NCI-H748 treated with DMSO at 0.1 percent for 48 hours (cell line): ENCODE measurements at places on chromosomes 2 and 18.
A peak's percentile ranks its signal among the peaks of the same experiment; 100 is the strongest.

- DNase-seq = no peak
These were observed 22.0 kb upstream of the INHBB start for GRCh38 chr2:120323807-120324399.

GRCh38 chr2:20231598-20232026 lies 6.7 kb upstream of the SDC1 start:
- DNase-seq = peak; percentile 63

DNA sequence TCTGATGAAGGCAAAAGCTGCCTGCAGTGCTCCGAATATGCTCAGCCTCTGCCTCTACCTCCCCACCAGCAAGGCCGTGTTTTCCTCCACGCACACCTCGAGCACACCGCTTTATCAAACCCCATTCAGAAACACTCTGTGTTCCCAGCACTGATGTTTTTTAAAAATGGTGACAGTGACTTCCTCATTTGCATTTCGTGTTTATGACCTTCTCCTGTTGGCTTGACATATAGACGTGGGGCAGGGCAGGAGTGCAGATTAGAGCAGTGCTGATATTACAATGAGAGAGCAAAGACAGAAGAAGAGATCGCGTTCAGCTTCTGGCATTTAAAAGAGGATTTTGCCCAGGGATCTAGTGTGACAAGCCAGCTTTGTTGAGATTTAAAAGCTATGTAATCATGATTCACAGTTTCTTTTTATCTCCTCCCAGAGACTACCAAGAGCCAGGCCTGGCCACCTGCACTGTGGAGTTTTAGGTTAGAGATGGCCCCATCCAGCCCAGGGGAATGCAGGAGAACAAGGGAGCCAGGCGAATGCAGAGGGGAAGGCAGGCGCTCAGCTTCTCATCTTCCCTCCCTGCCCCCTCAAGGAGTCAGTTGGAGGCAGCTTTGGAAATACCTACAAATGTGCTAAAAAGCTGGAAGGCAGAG lies 61.5 kb upstream of the NEDD4L start:
- DNase-seq = no peak

DNA sequence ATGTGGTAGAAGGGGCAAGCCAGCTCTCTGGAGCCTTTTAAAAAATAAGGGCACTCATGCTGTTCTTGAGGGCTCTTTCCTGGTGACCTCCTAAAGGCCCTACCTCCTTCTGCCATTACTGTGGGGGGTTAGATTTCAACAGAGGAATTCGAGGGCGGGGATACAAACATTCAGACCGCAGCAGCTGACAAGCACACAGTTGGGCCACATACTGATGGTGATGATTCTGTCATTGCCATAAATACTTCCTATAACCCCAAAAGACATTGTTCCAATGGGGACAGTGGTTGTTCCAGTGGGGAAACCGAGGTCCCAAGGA lies 67.0 kb downstream of the TSHZ1 start:
- no peak for DNase-seq

DNA sequence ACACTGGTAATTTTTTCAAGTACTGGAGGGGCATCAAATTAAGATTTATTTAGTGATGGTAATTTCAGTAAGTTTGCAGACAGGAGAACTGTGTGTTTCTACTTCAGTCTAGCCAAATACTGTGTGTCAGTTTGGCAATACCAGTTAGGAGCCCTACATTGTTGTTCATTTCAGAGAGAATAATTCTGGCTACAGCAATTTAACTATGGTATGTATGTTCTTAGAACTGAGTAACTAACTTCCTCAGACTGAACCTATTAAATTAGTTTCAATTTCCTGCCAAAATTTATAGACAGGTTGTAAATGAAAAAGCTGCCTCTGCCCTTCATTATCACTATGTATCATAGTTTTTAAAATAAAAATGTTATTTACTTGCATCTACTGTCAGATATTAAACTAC lies 332.4 kb downstream of the PARD3B start:
- DNase-seq = no peak

- no peak for DNase-seq
These were observed 16.9 kb upstream of the RNU4ATAC start for GRCh38 chr2:121513597-121514333.

- no peak for DNase-seq
These were observed 93.1 kb downstream of the TNFRSF11A start for GRCh38 chr18:62418258-62418657.

GRCh38 chr2:45885171-45885621 lies 233.7 kb downstream of the PRKCE start:
- DNase-seq = no peak

GRCh38 chr18:67109535-67109934 lies 407.0 kb downstream of the DSEL start:
- no peak for DNase-seq
